ENCODE measurements at places on chromosomes 7 and 10.

DNA sequence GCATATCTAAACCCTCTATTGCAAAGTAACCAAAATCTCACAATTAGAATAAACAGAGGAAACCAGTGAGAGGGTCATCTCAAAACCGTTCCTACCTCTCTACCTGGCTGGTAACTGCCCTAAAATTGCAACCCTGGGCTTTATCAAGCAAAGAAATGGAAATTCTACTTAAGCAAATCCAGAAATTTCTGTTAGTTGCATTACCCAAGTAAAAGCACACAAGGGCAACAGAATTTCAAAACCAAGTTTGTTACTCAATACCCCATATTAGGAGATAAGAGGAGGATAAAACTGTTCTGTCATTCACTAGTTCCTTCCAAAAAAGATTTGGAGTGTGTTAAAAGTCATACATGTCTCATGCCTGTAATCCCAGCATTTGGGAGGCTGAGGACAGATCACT, 195.3 kb downstream of the FAM107B start:
- DNase-seq: no peak

DNA sequence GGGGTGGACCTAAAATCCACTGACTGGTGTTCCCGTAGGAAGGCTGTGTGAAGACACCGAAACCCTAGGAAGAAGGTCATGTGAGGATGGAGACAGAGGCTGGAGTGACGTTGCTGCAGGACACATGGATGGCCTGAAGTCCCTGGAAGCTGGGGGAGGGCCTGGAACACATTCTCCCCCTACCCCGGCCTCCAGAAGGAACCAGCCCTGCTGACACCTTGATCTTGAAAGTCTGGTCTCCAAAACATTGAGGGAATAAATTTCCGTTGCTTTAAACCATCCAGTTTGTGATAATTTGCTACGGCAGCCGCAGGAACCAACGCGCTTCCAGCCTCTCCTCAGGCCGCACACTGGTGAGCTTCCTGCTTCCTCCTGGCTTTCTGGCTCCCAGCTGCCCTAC, 288.2 kb downstream of the GLRX3 start:
- DNase-seq: no peak

DNA sequence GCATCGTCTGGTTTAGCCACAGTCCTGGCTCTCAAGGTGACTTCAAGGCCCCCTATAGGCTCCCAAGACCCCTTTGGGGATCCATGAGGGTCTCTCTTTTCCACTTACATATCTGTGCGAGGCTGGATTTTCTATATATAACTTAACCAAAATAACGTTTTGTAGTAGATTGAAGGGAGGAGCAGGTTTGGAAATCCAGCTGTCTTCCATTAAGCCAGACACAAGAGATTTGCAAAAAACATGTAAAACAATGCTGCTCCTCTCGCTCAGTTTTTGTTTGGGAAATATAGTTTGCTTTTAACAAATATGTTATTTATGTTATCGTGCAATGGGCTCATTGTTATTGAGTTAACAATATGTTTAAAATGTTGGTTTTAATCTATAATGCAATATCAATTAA, 811.2 kb downstream of the TYW1 start:
- no peak for DNase-seq

GRCh38 chr10:11095374-11095801, 77.7 kb downstream of the CELF2 start:
- DNase-seq: no peak

GRCh38 chr7:28830846-28831245, 127.3 kb downstream of the TRIL start:
- DNase-seq: no peak

GRCh38 chr7:55775051-55775420, 87.5 kb downstream of the SEPTIN14 start:
- no peak for DNase-seq

- DNase-seq: no peak
These were observed 66.2 kb downstream of the MKX start for GRCh38 chr10:27679369-27679912.

DNA sequence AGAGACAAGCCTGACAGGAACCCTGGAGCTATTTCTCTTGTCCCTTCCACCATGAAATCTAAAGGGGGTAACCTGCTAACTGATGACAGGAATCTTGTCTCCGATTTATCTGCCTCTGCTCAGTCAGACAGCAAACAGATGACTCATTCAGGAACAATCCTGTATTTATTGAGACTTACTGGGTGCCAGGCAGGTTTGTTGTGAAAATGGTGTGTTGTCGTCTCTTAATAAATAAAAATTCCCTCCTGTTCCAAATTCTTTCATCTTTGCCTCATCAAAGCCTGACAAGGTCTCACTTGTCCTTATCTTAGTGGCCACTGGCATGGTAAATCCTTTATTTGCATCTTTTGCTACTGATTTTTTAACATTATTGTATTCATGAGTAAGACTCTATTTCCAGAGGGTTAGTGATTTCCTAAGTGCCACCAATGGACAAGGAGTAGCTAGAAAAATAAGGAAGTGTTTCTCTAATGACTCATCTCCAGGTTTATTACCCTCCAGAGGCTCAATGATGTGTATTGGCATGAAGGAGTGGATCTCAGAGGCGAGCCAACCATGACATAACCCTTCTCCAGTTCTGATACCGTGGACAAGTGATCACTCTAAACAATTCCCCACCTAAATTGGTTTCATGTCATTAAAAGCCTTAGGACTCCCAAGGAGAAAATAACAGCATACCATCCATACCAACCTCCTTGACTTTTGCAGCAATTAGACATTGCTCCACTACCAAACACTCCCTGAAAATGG, 724.0 kb downstream of the GRID1 start:
- DNase-seq: no peak

DNA sequence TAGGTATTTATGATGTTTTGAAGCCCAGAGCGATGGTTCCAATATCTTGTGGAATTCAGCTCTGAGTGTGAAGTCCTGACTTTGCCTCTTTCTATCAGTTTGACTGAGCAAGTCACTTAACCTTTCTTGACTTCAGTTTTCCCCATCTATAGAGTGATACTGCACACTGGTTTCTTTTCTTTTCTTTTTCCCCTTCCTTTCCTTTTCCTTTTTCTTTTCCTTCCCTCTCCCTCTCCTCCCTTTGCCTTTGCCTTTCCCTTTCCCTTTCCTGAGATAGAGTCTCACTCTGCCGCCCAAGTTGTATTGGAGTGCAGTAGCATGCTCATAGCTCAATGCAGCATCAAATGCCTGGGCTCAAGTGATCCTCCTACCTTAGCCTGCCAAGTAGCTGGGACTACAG, 20.6 kb downstream of the SGPL1 start:
- no peak for DNase-seq

- no peak for DNase-seq
These were observed 454.6 kb downstream of the PTPRN2 start for GRCh38 chr7:158133057-158133456.

GRCh38 chr10:86321568-86321967, 45.0 kb downstream of the GRID1 start:
- peak; percentile 16 for DNase-seq

DNA sequence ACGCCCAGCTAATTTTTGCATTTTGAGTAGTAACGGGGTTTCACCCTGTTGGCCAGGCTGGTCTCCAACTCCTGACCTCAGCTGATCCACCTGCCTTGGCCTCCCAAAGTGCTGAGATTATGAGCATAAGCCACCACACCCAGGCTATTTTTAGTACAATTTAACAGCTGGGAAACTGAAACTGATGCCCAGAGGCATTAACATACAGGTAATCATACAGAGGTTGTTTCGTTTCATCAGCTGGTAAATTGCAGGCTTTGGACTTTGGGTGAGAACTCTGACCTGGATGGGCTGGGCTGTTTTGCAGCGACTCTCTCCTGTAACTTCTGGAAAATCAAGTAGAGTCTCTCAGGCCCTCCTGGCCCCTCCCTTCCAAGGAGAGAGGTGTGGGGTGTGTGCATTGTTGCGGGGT, 6.2 kb upstream of the ACHE start:
- no peak for DNase-seq

All from NCI-H82 (cell line).